Pulmonary artery endothelial cell (primary cell): ENCODE measurements at places on chromosomes 2 and 18. TPM values are rescaled to one million over a fixed set of nuclear protein-coding genes. Genes with fewer than 3 reads are reported as not detected.

DNA sequence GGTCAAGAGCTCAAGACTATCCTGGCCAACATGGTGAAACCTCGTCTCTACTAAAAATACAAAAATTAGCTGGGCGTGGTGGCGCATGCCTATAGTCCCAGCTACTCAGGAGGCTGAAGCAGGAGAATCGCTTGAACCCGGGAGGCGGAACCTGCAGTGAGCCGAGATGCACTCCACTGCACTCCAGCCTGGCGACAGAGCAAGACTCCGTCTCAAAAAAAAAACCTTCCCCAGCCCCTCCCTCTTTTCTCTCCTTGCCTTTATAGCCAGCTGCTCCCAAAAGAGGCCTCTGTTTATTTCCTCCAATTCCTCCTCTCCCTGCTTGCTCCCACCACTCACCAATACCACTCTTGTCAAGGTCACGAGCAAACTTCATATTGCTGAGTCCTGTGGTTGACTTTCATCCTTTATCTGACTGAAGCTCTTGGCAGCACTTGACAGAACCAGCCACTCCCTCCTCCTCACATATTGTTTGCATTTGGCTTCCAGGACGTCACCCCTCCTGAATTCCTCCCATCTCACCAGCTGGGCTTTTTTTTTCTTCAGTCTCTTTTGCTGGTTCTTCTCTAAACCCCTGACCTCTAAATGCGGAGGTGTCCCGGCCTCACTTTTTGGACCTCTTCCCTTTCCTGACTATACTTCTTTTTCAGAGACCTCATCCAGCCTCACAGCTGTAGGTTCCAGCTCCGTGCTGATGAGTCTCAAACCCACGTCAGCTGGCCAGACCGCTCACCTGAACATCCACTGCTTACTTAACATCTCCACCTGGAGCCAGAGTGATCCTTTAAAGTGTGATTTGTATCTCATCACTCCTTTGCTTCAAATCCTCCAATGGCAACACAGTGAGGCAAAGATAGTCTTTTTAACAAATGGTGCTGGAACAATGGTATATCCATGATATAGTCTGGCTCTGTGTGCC, 84.6 kb upstream of the CAB39 start:
- no peak for DNase-seq

- no peak for DNase-seq
Observed at GRCh38 chr2:234125451-234126145, 75.1 kb downstream of the SPP2 start.

- DNase-seq, result no peak
Observed at GRCh38 chr2:201234663-201235135, 25.6 kb upstream of the CASP8 start.

GRCh38 chr2:54672590-54673456, 50.6 kb upstream of the EML6 start:
- DNase-seq, result no peak

GRCh38 chr18:48126240-48126639, 195.8 kb upstream of the SMAD2 start:
- no peak for DNase-seq

- DNase-seq, result no peak
Observed at GRCh38 chr2:119490653-119491195, 33.6 kb downstream of the SCTR start.

GRCh38 chr2:138190999-138191398, 226.7 kb downstream of the HNMT start:
- DNase-seq, result no peak

GRCh38 chr2:167492486-167492885, 604.2 kb downstream of the XIRP2 start:
- no peak for DNase-seq

DNA sequence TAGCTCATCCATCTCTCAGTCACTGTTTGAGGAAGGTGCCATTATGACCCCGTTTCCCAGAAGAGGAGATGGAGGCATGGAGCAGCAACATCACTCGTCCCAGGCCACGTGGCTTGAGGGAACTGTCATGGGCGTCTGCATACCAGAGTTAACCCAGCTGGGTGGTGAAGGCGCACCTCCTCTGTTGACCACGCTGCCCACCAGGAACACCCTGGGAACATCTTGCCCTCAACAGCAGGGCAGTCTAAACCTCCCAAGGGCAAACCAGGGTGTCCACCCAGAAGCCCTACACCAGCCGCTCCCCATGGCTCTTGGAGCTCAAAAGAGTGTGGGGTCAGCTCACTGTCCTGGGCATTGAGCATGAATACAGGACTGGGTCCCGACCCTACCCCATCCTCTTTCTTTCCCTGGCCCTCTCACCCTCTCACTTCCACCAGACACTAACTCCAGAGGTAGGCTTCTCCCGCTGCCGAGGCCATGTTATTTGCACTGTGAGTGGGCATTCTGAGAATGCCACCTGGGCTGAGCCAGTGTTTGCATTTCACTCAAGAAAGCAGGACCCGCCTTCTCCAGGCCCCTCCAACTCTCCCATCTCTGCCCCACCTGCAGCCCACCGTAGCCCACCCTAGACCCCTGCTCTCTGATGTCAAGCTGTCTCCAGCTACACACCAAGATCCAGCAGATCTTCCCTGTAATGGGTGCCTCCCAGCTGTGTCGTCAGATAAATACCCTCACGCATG, 259.6 kb downstream of the HDAC4 start:
- DNase-seq, result no peak

GRCh38 chr2:229666811-229667210, 47.5 kb downstream of the DNER start:
- no peak for DNase-seq

GRCh38 chr2:68807821-68808266, 63.4 kb downstream of the BMP10 start:
- peak; percentile 20 for DNase-seq

DNA sequence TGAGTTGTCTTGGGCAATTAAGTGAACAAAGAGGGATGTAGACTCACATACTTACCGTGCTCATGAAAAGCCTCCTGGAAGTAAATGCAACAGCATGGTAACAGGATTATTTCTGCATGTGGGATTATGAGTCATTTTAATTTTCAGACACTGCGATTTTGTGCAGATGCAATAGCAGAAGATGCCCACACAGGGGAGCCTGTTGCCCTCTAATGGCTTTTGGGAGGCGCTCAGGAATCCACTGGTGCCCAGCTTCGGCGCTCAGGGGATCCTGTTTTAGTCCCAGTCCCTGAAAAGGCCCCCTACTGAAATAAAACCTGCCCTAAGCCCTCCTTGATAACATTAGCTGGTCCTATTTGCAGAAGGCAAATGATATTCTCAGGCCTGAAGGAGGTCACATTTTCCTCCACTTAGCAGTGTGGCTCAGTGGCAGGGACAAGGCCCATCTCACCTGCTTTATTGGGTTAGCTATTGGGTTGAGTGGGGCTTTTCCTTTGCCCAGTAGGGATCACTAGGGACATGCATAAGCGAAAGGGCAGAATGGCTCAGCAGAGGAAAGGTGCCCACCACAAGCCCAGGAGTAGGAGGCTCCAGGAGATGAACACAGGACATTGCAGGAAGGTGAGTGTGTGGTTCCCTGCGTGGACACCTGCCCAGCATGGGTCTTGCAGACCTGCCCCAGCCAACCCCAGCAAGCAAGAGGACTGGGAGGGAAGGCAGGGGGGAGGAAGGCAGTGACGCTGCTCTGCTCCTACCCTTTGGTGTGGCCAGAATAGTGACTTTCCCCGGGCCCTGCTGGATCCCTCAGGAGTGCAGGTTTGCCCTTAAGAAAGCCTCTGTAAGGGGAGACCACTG, 26.5 kb upstream of the KCNS3 start:
- DNase-seq, result no peak

GRCh38 chr2:206305523-206306245, 31.2 kb downstream of the ZDBF2 start:
- DNase-seq, result no peak

- DNase-seq, result no peak
Observed at GRCh38 chr2:33660416-33661123, 61.5 kb upstream of the FAM98A start.

GRCh38 chr2:67389788-67390187, 7.3 kb upstream of the ETAA1 start:
- no peak for DNase-seq

DNA sequence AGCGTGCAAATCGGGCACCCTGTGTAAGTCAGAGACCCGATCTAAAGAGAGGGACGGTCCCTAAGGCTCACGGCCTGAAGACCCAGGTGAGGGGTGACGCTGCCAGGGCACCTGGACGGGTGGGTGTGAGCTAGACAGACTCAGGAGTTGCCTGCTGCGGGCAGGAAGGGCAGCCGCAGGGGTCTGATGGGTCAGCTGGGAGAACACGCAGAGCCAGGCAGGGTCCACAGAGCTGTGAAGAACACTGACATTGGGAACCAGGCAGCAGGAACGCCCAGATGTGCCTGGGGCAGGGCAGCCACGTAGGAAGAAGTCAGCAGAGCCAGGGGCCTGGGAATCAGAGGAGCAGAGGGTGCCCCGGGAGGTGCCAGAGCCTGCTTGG, 25.9 kb downstream of the HDAC4 start:
- no peak for DNase-seq

DNA sequence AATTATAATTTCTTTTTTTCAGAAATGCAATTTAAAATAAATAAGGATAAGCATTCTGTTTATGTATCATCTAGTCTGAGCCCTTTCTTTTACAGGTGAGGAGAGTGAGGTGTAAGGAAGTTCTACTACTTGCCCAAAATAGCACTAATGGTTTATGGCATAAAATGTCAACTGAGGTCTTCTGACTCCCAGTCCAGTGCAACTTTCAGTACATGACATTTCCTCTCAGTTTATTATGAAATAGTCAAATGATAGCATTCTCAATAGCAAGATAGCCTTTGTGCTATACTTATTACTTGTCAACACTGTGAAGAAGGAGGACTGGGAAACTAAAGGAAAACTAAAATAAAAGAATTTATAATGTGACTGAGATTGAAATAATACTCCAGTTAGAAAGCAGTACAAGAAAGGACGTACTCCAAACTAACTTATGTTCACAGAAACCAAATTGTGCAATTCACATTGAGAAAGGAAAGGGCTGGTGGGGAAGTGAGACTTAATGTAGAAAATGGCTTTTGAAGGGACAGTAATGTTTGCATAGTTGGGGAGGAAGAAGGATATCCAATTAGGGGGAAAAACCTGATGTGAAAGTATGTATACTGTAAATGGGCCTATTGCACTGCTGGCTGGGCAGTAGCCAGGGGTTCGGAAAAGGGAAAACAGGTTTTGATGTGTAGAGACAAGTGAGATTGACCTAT, 166.7 kb upstream of the ZEB2 start:
- DNase-seq, result no peak

- DNase-seq, result no peak
Observed at GRCh38 chr2:2166881-2167280, 164.2 kb downstream of the MYT1L start.

DNA sequence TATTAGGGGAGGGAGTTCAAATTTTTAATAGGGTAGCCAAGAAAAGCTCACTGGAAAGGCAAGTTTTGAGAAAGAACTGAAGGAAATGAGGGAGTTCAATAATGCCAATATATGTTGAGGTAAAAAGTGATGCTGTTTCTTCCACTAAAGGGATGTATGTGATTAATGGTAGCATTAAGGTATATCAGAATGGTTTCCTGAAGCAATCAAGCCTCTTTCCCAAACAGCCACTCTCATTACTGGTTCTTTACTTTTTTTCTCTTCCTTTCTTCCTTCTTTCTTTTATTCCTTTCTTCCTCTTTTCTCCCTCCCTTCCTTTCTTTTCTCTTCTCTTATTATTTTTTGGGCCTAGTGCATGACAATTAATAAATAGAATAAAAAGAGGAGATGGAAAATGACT, 433.5 kb downstream of the SATB2 start:
- DNase-seq, result no peak

- no peak for DNase-seq
Observed at GRCh38 chr2:186590759-186591505, 1.1 kb downstream of the ITGAV start.

- no peak for DNase-seq
Observed at GRCh38 chr2:218882866-218883366, 2.3 kb downstream of the WNT10A start.

- no peak for DNase-seq
Observed at GRCh38 chr2:161418275-161418714, 2.2 kb downstream of the TBR1 start.

GRCh38 chr18:42242758-42243157, 287.7 kb downstream of the PIK3C3 start:
- DNase-seq, result no peak

GRCh38 chr2:15719566-15720313, 128.1 kb downstream of the DDX1 start:
- DNase-seq, result no peak

DNA sequence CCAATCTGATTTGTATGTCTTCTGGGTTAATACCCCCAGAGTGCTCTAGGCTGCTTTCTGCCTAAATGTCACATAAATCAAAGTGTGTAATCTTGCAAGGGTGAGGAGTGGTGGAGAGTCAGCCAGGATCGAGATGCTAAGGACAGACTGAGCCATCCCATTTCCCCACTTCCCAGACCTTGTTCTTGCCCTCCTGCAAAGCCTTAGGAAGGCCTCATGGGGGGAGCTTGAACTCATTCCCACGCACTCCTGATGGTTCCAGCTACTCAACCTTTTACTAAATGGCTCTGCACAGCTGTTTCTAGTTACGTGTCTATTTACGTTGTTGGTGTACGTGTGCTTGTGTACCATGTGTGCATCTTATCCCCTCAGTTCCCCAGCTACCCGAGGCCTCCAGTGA, 423.6 kb upstream of the TNP1 start:
- no peak for DNase-seq

DNA sequence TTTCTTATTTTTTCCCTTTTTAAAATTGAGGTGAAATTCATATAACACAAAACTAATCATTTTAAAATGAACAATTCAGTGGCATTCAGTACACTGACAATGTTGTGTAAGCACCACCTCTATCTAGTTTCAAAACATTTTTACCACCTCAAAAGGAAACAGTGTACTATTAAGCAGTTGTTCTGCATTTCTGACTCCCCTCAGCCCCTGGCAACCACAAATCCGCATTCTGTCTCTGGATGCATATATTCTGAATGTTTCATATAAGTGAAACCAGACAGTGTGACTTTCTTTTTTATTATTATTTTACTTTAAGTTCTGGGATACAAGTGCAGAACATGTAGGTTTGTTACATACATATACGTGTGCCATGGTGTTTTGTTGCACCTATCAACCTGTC, 19.2 kb upstream of the TANK start:
- no peak for DNase-seq

Gene FBXO15
- 0.18 TPM in 1 of 2 replicates, not detected in the other for total RNA-seq

Gene CABYR
- 1.5 and 2.4 TPM in 2 replicates for total RNA-seq

Gene FAM110C
- 0.26 TPM in 1 of 2 replicates, not detected in the other for total RNA-seq

Gene LGALSL
- 2.7 and 4.5 TPM in 2 replicates for total RNA-seq

Gene USP34
- total RNA-seq, result 83.8 and 96.7 TPM in 2 replicates

Gene POTEJ
- total RNA-seq, result 0.04 and 0.07 TPM in 2 replicates

Gene CRYGC
- total RNA-seq, result not detected in 2 replicates

Gene FSHR
- not detected in 2 replicates for total RNA-seq

Gene EIF2AK3
- total RNA-seq, result 20.8 and 26.1 TPM in 2 replicates

Gene GCKR
- total RNA-seq, result 7.5 and 7.8 TPM in 2 replicates

Gene CDK15
- not detected in 2 replicates for total RNA-seq

Gene LHCGR
- not detected in 2 replicates for total RNA-seq

Gene IFT172
- total RNA-seq, result 27.5 and 30.3 TPM in 2 replicates

Gene TWIST2
- total RNA-seq, result 5.4 and 13.2 TPM in 2 replicates

Gene TSPYL6
- total RNA-seq, result not detected in 2 replicates

Gene TNS1
- total RNA-seq, result 26.2 and 30.4 TPM in 2 replicates

Gene CAPG
- total RNA-seq, result 73.1 and 75.6 TPM in 2 replicates
